Aorta (tissue), 5 donors: ENCODE measurements at places on chromosomes 13 and 19. TPM values are rescaled to one million over a fixed set of nuclear protein-coding genes. Genes with fewer than 3 reads are reported as not detected.

DNA sequence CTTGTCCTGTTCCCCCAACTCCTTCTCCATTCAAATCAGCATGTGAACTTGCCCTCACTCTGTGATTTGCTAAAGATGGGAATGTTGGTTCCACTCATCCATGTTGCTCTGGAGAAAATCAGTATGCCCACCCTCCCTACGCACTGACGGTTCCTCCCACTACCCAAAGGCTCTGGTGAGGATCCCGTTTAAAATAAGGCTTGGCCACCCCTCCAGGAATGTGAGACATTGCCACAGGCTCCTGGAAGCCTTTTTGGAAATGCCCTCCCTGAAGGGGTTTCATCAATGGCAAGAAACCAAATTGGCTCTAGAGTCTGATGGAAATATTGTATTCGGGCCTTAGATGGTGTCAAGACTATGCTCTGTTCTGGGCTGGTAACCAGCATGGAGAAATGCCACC lies 187.3 kb downstream of the USP12 start:
- no peaks in the 10 kb centered on the region for H3K27me3 ChIP-seq
- no peaks in the 10 kb centered on the region for H3K36me3 ChIP-seq
- peak overlapping the region; percentile 33 for H3K27ac ChIP-seq

DNA sequence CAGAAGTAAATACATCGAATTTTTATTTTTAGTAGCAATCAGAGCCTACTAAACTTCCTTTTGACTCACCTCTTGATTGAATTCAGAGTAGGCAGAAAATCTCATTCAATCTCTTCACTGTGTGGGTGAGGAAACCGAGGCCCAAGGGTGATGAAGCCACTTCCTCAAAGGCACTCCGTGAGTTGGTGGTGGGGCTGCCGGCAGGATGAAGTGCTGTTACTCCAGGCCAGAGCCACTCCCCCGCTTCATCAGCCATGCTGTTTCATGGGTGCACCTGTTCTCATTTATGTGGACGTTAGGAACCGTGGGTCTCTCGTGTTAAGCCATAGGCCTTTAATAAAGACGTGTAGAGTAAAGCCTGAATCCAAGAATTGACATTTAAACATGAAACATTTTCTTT lies 13.2 kb downstream of the ING1 start:
- no peaks in the 10 kb centered on the region for H3K36me3 ChIP-seq
- H3K27ac ChIP-seq, result no peak overlapping the region

DNA sequence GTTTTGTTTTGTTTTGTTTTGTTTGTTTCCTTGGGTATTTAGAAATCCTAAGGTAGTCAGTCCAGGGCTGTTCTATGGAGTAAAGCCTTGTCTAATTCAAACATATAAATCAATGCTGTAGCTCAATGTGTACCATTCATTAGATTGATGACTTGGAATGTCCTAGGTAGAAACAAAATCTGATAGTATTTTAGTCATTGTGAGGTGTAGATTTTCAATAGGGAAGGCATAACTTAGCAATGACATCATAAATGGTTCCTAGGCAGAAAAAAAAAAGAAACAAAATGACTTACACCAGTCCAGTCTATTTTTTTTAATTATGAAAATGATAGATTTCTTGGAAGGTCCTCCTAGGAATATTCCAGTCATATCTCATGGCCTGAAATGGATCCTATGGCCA lies 189.9 kb downstream of the SPRY2 start:
- H3K27ac ChIP-seq, result no peak overlapping the region
- no peaks in the 10 kb centered on the region for H3K27me3 ChIP-seq
- no peaks in the 10 kb centered on the region for H3K4me1 ChIP-seq
- DNase-seq, result no peak
- H3K36me3 ChIP-seq, result no peaks in the 10 kb centered on the region
- H3K4me3 ChIP-seq, result no peak overlapping the region

DNA sequence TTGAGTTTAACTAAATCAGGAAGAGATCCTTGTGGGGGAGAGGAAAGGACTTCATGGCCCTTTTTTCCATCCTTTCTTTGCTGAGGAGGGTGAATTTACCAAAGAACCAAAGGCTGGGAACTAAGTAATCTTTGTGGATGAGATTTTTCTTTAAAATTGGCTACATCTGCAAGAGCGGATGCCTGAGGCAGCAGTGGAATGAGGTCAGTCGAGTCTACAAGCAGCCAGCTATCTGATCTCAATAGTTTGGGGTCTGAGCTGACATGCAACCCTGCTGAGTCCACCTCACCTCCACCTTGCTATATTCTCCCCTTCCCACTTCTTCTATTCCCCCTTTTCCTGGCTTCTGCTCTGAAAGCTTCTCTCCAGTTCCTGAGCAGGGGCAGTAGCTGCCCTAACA lies 3.6 kb upstream of the DNAJC15 start:
- H3K4me3 ChIP-seq, result no peak overlapping the region
- H3K27me3 ChIP-seq, result no peaks in the 10 kb centered on the region
- H3K4me1 ChIP-seq, result peaks cover 3% of the 10 kb centered on the region
- H3K36me3 ChIP-seq, result no peaks in the 10 kb centered on the region

DNA sequence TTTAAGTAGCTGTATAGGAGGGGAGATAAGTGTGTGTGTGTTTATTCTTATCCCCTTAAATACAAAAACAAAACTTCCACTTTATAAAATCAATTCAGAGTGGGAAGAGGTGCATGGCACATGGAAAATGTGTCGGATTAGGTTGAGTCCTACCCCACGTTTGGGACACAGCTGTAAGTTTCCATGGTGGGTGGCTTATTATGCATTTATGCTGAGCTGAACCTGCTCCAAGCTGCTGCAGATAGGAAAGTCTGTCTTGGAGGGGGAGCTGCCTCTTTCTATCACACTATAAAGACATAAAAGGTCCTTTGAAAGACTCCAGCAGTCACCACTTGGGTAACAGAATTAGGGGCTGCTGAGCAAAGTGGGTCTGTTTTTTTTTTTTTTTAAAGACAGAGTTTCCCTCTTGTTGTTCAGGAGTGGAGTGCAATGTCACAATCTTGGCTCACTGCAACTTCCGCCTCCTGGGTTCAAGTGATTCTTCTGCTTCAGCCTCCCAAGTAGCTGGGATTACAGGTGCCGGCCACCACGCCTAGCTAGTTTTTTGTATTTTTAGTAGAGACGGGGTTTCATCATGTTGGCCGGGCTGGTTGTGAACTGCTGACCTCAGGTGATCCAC lies 15.2 kb downstream of the ACTN4 start:
- no peak for DNase-seq
- H3K4me1 ChIP-seq, result peaks cover 10% of the 10 kb centered on the region
- peak overlapping the region; percentile 76 for H3K27ac ChIP-seq
- no peak overlapping the region for H3K4me3 ChIP-seq

Gene SIGLEC14
- 5.0 TPM for total RNA-seq

Gene ZSCAN1
- total RNA-seq, result not detected

Gene HCN2
- total RNA-seq, result 0.19 TPM

Gene MCF2L
- total RNA-seq, result 73.3 TPM

Gene CA11
- total RNA-seq, result 12.0 TPM
